ENCODE measurements at places on chromosomes 2 and 18. TPM values are rescaled to one million over a fixed set of nuclear protein-coding genes. Genes with fewer than 3 reads are reported as not detected.

Gene TTL
- 51.6 TPM for total RNA-seq

DNA sequence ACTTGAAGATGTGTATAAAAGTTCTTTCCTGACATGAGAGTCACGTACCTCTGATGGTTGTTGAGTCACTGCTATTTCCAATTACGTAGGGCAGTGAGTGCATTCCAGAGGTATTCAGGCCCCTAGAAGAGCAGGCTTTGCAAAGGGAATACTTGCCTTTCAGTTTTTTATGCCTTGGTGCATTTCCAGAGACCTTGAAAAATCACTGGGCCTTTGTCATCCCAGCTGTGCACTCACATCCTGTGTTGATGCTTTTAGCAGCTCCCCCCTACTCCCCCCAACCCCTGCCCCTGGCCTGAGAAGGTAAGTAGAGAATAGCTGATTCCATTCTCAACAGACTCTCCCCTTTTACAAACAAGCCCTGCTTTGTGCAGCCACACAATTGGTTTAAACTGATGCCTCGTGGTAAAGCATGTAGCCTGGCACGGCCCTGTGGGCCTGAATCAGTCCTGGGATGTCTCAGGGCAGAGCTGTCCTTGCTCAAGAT, 174.2 kb downstream of the PRPF40A start:
- peaks cover 19% of the 10 kb centered on the region for H3K4me1 ChIP-seq
- peak overlapping the region; percentile 94 for H3K27ac ChIP-seq
- H3K36me3 ChIP-seq: no peaks in the 10 kb centered on the region
- no peaks in the 10 kb centered on the region for H3K27me3 ChIP-seq

DNA sequence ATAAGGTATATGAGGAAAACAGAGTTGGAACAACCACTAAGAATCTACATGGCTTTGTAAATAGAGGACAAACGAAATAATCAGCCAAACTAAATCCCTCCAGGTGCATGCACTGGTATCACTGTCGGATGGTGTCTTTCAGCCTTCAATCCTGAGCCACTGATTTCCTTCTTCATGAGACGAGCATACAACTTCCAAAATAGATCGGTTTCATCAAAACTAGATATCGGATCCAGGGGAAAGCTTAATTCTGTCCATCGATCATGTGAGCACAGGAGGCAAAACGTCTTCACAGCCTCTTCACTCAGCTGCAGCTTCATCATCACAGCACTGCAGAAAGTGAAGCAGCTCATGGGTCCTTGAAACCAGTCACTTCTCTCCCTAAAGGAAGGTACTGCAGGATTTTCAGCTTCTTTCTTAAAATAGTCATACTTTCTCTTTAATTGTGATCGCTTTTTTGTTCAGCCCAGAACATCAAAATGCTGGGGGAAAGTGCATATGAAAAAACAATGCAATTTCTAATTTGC, 80.5 kb downstream of the DTNB start:
- H3K36me3 ChIP-seq: no peaks in the 10 kb centered on the region
- DNase-seq: no peak
- no peak overlapping the region for H3K4me3 ChIP-seq
- H3K27ac ChIP-seq: no peak overlapping the region
- H3K27me3 ChIP-seq: no peaks in the 10 kb centered on the region

Gene REG1A
- not detected for total RNA-seq

- no peak overlapping the region for H3K4me3 ChIP-seq
- no peaks in the 10 kb centered on the region for H3K36me3 ChIP-seq
- no peak for DNase-seq
- H3K4me1 ChIP-seq: no peaks in the 10 kb centered on the region
- H3K27ac ChIP-seq: no peak overlapping the region
Observed at GRCh38 chr18:26419746-26420145, 128.6 kb downstream of the KCTD1 start.

Gene YES1
- total RNA-seq: 68.2 TPM

Gene PEX13
- 28.8 TPM for total RNA-seq

Gene MCM6
- total RNA-seq: 7.8 TPM

Gene GALR1
- not detected for total RNA-seq

DNA sequence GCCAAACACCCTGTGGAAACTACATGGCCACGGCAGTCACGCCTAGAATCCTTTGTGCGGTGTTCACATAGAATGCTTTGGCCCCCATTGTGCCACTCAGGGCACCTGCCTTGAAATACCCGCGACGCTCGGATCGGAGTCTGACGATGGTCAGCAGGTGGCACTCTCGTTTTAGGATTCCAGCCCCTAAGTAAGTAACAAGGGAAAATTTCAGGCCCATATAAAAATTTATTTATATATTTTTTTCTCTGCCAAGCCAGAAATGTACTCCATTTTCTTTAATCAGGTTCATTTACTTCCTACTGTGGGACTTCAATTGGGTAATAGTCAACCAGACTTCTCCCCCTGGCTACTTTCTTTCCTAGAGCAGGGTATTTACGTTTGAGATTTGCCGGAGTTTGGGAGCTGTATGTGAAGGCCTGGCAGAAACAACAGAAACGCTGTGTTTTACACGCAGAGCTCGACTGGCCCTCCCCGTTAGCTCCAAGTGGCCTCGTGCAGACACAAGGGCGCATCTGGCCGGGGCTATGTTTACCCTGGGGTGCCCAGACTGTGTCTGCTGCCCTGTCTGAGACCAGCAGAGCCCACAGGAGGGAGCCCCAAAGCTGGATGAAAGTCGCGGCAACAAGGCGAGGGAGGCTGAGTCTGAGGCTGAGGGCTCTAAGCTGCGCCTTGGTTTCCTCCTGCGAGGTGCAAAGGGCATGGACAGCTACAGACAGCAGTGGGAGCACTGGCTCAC, 41.6 kb downstream of the LRRC30 start:
- no peak overlapping the region for H3K27ac ChIP-seq
- no peaks in the 10 kb centered on the region for H3K27me3 ChIP-seq
- peaks cover 16% of the 10 kb centered on the region for H3K4me1 ChIP-seq

Gene TMEM169
- total RNA-seq: 20.1 TPM
